Activated CD8-positive, alpha-beta T cell treated with anti-CD3 and anti-CD28 coated beads, Interleukin-2, amount 10 ng/mL, durations not matched to agents 7 days and 5 days (primary cell): ENCODE measurements at places on chromosomes 3 and 15.
A peak's percentile ranks its signal among the peaks of the same experiment; 100 is the strongest.

DNA sequence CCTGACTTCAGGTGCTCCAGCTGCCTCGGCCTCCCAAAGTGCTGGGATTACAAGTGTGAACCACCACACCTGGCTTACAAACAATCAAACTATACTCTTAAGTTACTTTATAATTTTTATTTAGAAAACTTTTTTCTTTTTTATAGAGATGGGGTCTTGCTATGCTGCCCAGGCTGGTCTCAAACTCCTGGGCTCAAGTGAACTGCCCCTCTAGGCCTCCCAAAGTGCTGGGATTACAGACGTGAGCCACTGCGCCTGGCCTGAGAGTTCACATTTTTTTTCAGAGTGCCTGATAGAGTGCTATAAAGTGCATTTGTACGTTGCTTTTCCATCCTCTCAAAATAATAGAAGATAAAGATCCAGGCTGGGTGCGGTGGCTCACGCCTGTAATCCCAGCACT lies 102.0 kb upstream of the TBL1XR1 start:
- H3K4me3 ChIP-seq, result no peak overlapping the region
- no peak for DNase-seq
- no peaks in the 10 kb centered on the region for H3K27me3 ChIP-seq
- no peak overlapping the region for H3K27ac ChIP-seq
- no peaks in the 10 kb centered on the region for H3K4me1 ChIP-seq
- H3K36me3 ChIP-seq, result no peaks in the 10 kb centered on the region

DNA sequence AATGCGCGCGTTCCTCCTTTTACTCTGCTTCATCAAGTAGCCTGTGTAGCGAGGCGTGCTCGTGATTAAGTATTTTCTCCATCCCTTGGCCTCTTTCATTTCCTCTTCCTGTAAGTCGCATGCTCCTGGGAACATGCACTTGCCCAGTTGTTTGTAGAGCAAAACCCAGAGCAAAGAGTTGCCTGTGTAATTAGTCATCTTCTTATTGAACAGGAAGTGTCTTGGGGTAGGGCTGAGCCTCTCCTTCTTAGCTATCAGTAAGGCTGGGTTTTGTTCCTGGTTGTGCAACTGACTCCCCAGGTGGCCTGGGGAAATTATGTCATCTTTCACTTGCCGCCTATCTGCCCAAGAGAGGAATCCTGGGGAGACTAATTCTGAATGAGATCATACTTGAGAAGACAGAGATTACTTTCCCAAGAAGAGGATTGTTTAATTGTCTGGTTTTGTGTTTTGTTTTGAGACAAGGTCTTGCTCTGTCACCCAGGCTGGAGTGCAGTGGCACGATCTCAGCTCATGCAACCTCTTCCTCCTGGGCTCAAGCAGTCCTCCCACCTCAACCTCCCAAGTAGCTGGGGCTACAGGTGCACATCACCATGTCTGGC lies 14.9 kb downstream of the LIPH start:
- H3K36me3 ChIP-seq, result peaks cover 2% of the 10 kb centered on the region
- H3K4me1 ChIP-seq, result peaks cover 7% of the 10 kb centered on the region
- peak overlapping the region; percentile 83 for H3K27ac ChIP-seq
- no peaks in the 10 kb centered on the region for H3K27me3 ChIP-seq

DNA sequence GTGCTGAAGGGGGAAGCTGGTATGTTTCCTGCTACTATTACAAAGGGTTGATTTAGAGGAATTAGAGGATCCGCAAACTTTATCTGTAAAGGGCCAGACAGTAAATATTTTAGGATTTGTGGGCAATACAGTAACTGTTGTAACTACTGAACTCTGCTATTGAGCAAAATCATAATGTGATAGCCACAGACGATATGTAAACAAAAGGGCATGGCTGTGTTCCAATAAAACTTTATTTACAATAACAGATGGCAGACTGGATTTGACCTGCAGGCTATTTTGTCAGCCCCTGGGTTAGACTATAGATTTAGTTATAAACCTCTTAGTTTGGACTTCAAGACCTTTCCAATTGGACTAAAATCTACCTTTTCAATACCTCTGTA lies 27.8 kb upstream of the KCNMB2 start:
- no peak for DNase-seq
- no peaks in the 10 kb centered on the region for H3K27me3 ChIP-seq
- no peak overlapping the region for H3K4me3 ChIP-seq
- no peaks in the 10 kb centered on the region for H3K4me1 ChIP-seq

DNA sequence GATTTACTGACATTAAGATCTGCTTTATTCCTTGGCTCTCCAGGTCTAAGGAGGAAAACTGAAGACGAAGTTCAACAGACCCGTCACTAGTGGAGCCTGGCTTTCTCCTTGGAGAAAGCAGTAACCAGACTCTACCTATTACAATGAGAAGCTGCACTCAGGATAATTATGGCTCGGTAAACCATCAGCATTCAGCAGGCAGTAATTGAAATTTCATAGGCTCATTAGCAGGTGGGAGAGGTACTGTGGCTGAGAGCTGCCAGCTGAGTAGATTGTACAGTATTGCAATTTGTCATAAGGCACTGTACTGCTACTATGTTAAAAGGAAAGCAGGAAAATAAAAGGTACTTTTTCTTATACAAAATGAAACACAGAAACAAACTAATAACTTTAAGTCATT lies 51.2 kb downstream of the CHAC1 start:
- H3K36me3 ChIP-seq, result peaks cover 29% of the 10 kb centered on the region
- no peak for DNase-seq
- no peak overlapping the region for H3K27ac ChIP-seq
- no peak overlapping the region for H3K4me3 ChIP-seq

DNA sequence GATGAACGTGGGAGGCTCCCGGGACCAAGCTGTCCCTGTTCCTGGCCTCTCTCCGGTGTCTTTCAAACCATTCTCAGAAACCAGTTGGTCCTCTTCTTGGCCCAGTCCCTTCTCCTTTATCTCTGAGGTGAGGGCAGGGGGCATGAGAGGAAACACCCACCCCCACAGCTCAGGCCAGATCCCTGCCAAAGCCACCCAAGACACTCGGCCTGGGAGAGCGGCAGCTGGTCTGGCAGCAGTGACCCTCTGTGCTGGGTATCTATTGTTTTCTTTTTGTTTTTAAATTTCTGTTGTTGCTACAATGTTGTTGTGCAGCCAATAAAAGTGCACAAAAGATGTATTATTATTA lies 27.3 kb downstream of the ACSBG1 start:
- H3K36me3 ChIP-seq, result no peaks in the 10 kb centered on the region
- DNase-seq, result no peak
- no peaks in the 10 kb centered on the region for H3K4me1 ChIP-seq
- H3K27ac ChIP-seq, result no peak overlapping the region
- no peak overlapping the region for H3K4me3 ChIP-seq

DNA sequence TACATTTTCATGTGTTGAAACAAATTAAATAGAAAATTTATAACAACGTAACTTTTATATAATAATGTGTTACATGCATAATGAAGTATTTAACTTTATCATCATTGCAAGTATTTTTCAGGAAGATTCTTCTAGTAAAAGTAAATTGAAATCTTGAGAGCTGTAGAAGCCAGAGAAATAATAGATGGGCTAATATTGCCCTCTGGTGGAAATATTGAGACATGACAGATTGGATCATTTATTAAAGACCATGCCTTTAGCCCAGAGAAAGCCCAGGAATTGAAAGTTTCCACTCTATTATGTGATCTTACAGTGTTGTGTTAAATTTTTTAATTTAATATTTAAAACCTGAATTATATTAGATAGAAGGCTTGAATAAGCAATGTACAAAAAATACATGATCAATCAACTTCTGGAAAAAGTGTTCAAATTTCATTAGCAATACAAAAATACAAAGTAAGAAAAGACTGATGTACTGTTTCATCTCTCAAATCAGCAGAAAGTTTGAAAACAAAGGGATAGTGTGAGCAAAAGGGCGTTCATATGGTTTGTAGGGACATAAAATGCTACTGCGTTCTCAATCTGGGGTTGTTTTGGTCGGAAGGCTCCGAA lies 52.7 kb upstream of the SPTSSB start:
- H3K4me3 ChIP-seq, result no peak overlapping the region
- no peak for DNase-seq
- H3K27me3 ChIP-seq, result peaks cover 21% of the 10 kb centered on the region
- H3K36me3 ChIP-seq, result no peaks in the 10 kb centered on the region
- H3K27ac ChIP-seq, result no peak overlapping the region
- peaks cover 4% of the 10 kb centered on the region for H3K4me1 ChIP-seq

- DNase-seq, result no peak
- H3K4me3 ChIP-seq, result no peak overlapping the region
- peaks cover 17% of the 10 kb centered on the region for H3K4me1 ChIP-seq
These were observed 7.5 kb upstream of the ST6GAL1 start for GRCh38 chr3:186922790-186923189.

DNA sequence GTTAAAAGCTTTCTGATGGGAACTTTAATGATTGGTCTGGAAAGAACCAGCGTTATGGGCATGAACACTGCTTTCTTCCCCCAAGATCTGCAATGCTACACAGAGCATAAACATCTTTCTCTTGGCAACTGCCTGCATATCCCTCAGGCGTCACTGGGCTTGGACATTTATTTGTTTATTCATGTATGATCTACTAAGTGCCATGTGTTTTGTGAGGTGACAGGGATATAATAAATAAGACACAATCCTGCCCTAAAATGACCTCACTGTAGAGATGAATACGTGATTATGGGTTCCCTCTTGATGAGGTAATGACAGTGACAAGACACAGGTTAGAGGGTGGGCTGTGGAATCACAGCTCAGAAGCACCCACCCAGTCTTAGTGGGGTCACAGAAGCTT lies 485.3 kb downstream of the PDCD6IP start:
- no peak for DNase-seq
- no peak overlapping the region for H3K27ac ChIP-seq
- H3K4me1 ChIP-seq, result no peaks in the 10 kb centered on the region
- H3K36me3 ChIP-seq, result no peaks in the 10 kb centered on the region

DNA sequence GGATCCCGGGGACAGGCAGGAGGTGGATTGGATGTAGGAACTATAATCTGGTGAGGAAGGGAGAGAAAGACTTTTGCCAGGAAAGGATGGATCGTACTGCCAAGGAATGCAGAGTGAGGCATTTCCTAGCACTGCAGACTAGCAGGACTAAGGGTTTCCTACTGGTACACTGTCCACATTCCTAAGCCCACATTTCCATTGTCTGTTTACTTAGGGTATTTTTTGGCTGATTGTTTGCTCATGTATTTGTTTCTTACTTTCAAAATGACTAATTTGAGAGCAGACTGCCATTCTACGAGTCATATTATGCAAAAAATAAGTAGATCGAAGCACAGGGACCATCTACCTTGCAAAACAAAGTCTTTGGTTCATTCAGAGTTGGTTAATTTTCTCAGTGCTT lies 1029.5 kb upstream of the NR2F2 start:
- no peak overlapping the region for H3K4me3 ChIP-seq
- peaks cover 47% of the 10 kb centered on the region for H3K27me3 ChIP-seq
- peaks cover 21% of the 10 kb centered on the region for H3K36me3 ChIP-seq
- no peak overlapping the region for H3K27ac ChIP-seq

DNA sequence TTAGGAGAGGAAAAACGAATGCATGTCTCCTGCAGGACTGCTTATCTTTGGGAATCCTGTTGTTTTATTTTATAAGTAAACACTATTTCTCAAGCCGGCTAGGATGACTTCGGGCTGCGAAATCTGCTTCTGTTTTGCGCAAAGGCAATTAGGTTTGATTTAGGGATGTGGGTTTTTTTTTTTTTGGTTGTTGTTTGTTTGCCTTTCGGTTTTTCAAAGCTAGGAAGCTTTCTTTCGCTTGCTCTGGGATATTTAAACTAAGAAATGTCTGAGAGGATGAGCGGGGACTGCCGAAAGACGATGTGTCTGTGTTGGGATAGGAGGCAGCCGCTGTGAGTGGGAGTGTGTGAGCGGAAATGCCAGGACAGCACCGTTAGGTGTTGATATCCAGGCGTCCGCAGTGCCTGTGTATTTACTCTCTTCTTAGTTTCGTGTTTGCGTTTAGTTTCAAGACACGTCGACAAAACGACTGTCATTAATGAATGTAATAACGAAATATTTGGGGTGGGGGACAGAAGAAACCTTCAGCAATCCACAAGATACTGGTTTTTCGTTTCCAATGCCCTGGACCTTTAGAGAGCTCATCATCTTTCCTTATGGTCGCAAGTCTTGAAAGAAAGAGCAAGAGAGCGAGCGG lies 604 bp downstream of the ISL2 start:
- H3K4me3 ChIP-seq, result peak overlapping the region; percentile 67
- H3K27me3 ChIP-seq, result peaks cover 70% of the 10 kb centered on the region
- H3K4me1 ChIP-seq, result peaks cover 58% of the 10 kb centered on the region
- DNase-seq, result no peak
- H3K36me3 ChIP-seq, result peaks cover 7% of the 10 kb centered on the region

DNA sequence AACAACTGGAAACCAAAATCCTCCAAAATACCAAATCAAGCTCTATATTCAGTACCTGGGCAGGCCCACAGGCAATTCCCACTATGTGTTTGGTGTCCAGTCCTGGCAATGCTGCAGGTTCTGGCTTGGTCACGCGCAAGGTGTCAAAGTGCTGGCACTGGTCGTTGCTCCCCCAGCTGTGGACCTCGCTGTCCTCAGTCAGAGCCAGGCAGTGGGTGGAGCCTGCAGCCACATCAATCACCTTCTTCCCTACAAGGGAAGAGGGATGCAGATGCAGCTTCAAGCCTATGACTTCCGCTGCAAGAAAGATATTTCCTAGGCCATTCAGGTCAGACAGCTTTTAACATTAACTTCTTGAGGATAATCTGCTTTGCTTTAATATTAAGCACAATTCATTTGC lies 61.3 kb downstream of the HERC2 start:
- H3K27me3 ChIP-seq, result no peaks in the 10 kb centered on the region
- no peak overlapping the region for H3K27ac ChIP-seq
- H3K4me1 ChIP-seq, result no peaks in the 10 kb centered on the region
- DNase-seq, result no peak

- no peaks in the 10 kb centered on the region for H3K27me3 ChIP-seq
- no peaks in the 10 kb centered on the region for H3K36me3 ChIP-seq
- no peak for DNase-seq
These were observed 205.6 kb downstream of the VGLL3 start for GRCh38 chr3:86785386-86785785.

DNA sequence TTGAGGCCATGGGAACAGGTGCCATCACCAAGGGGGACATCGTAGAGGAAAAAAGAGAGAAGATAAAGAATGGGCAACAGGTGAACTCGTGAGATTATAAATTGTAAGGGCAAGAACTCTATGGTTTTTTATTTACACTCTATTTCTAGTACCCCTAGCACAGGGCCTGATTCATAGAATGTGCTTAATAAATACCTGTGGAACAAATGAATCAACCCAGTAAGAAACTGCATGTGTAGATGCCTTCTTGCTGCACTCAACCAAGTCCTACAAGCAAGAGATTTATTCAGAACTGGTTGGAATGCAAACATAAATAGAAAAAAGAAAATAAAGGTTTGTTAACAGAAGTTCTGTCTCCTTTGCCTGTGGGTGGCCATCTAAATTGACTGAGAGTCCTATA lies 18.7 kb upstream of the KPNA1 start:
- peaks cover 75% of the 10 kb centered on the region for H3K36me3 ChIP-seq
- DNase-seq, result no peak
- H3K4me3 ChIP-seq, result no peak overlapping the region
- peak overlapping the region; percentile 65 for H3K27ac ChIP-seq
- H3K27me3 ChIP-seq, result no peaks in the 10 kb centered on the region
